Activated effector memory CD4-positive, alpha-beta T cell treated with Interleukin-2 at 50 U/mL for 16 hours (primary cell): ENCODE measurements at places on chromosomes 7 and 10.

DNA sequence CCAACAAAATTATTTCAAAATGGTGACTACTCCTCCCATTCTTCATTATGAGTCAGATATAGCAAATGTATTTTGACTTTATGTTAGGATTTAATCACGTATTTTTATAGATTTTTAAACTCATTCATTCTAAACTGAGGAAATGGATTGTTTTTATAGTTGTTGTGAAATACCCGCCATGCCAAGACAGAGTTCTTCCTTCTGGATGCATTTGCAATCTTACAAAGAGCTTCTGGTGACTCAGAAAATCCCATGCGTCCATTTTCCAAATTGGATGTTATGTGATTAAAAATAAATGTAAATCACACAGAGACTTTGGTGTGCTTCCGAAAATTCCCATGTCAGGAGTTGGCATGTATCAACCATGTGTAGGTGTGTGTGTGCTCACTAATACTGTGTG is 179.3 kb downstream of the TRIL start:
- DNase-seq, result no peak

GRCh38 chr10:130073912-130074311 is 36.7 kb downstream of the C10orf143 start:
- no peak for DNase-seq

DNA sequence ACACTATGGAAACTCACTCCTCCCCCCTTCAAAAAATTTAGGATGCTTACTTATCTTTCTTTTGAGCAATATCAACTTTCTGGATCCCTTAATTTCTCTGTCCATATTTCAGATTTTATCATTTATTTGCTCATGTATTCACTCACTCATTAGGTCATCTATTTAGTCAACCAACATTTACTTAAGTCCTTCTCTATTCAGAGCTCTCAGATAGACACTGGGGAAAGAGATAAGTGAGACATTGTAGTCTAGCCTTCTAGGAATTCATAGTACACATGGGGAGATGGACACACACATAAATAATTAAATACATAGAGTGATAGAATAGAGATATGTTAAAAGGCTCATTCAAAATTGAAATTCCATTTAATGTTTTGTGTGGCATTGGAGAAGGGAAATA is 9.2 kb downstream of the CPN1 start:
- no peak for DNase-seq

GRCh38 chr10:65548001-65548400 is 1377.8 kb upstream of the LRRTM3 start:
- DNase-seq, result no peak

DNA sequence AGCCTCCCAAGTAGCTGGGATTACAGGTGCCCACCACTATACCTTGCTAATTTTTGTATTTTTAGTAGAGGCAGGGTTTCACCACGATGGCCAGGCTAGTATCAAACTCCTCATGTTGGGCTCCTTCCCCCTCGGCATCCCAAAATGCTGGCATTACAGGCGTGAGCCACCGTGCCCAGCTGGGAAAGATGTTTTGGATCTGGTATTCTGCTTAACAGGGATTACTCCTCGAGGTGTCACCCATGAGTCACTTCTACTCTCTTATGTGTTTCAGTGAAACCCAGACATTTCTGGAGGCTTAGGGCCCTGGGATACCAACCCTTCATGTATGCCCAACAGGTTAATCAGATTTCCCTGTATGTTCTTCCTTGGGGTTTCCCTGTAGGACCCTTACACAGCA is 11.8 kb upstream of the OPN4 start:
- DNase-seq, result no peak

- DNase-seq, result no peak
Observed at GRCh38 chr7:150502519-150502918, 12.2 kb upstream of the GIMAP7 start.

- DNase-seq, result no peak
Observed at GRCh38 chr7:82594665-82595064, 151.1 kb upstream of the CACNA2D1 start.

- no peak for DNase-seq
Observed at GRCh38 chr7:142860968-142861367, 6.1 kb downstream of the EPHB6 start.
